Effector memory CD4-positive, alpha-beta T cell (primary cell): ENCODE measurements at places on chromosomes 4 and X.

- no peak for DNase-seq
Observed at GRCh38 chr4:99879458-99879857, 14.8 kb downstream of the LAMTOR3 start.

GRCh38 chrX:136480383-136480782 is 7.4 kb upstream of the BRS3 start:
- no peak for DNase-seq

GRCh38 chr4:5451243-5451642 is 257.1 kb downstream of the EVC2 start:
- DNase-seq = no peak

- DNase-seq = no peak
Observed at GRCh38 chr4:183816882-183817509, 88.1 kb upstream of the STOX2 start.

- no peak for DNase-seq
Observed at GRCh38 chr4:33989820-33990443, 2254.4 kb downstream of the ARAP2 start.

GRCh38 chr4:2570551-2571222 is 34.2 kb downstream of the FAM193A start:
- no peak for DNase-seq

GRCh38 chr4:87044511-87045233 is 109.9 kb downstream of the AFF1 start:
- DNase-seq = no peak
